ENCODE measurements at places on chromosomes 5 and 9.

DNA sequence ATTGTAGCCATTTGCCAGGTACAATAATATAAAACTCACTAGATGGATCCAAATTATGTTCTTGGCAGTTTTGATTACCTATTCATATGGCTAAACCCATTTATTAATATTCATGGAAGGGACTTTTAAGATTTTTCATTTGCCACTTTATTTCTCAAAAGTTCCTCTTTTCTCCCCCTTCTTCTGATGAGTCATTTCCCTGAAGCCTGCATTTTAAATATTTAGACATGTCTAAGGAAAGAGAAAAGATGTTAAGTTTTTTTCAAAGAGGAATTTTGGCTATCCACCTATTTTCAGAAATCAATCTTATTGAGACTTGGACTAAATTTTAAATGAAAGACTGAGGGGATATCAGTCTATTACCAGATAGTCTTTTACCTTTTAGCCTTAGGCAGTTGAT, 1189.4 kb downstream of the EFNA5 start:
- DNase-seq, result no peak

GRCh38 chr9:126684345-126684744, 70.6 kb downstream of the LMX1B start:
- DNase-seq, result no peak

DNA sequence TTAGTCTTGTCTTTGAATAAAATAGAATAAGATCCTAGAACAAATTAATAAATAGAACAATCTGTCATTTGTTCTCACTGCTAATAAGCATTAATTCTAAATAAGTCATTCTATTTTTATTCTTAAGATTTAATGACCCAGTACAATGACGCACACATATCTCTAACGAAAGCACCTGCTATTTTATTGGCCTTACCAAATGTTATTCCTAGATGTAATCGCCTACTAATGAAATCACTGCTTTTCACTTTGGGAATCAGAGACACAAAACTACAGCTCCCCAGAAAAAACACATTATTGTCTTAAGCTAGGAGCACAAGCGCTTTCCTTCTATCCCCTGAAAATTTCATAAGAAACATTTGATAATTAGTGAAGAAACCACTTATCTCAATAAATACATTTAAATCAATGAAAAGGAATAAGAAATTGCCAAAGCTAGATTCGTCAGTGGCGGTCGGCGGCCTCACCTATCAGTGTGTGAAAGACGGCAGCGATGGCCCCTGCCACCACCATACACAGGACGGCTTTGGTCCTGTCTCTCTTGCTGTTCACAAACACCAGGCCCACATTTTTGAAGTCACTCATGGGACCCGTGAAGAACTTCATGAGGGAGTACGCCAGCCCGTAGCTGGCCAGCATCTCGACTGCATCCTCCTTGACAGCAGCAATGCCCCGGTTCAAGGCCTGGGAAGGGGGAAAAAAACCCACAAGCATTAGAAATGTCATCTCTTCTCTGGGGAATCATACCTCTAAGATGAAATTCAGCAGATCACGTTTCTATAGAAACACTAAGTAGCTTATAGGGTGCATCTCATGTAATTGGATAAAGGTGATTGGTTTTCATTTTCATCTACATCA, 102.8 kb downstream of the ANKH start:
- no peak for DNase-seq

- DNase-seq, result no peak
Observed at GRCh38 chr5:75681125-75681830, 36.0 kb downstream of the POC5 start.

GRCh38 chr5:14942212-14942611, 70.6 kb upstream of the ANKH start:
- DNase-seq, result no peak

DNA sequence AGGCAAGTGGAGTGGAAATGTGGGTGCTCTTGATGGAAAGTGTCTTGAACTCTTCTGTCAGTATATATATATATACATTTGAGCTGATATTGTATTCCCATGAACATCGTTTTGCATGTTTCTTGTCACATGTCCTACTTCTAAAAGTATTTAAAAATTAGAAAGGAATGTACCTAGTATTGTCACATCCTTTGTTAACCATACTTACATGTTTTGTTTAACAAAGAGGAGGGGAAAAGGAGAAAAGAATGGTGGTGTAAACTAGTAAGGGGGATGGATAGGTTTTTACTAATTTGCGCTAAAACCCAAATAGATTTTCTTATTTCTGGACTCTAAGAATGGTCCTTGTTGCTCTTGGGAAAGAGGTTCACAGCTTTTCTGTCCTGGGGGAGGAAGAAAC, 181.7 kb downstream of the GOLPH3 start:
- DNase-seq, result no peak

Data from DMS153 (cell line).